ENCODE measurements at places on chromosomes 4 and X.
A peak's percentile ranks its signal among the peaks of the same experiment; 100 is the strongest.

DNA sequence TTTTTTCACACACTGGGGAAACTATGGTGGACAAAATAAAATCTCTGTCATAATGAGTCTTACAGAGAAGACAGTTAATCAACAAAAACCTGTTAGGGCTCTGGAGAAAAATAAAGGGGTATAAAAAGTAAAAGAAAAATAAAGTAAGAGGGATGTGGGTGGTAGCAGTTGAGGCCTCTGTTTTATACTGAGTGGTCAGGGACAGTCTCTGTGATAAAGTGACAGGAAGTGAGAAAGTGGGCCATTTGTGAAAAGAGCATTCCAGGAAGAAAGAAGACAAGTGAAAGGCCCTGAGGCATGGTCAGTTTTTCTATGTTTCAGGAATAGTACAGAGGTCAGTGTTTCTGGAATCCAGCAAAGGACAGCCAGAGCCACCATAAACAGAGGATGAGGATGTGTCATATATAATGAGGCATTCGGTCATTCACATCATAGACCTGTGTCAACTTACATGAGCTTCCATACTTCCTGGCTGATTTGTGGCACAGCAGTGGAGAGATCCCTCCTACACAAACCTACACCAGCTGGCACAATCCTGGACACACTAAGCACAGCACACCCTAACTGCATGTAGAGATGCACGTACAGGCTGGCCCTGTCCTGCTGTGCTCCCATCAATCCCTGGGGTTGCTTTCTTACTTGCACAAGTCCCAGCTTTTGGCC, 64.4 kb upstream of the NAP1L5 start:
- no peak for DNase-seq

- peak; percentile 27 for DNase-seq
Measured at GRCh38 chr4:103934178-103934789, 214.5 kb upstream of the TACR3 start.

DNA sequence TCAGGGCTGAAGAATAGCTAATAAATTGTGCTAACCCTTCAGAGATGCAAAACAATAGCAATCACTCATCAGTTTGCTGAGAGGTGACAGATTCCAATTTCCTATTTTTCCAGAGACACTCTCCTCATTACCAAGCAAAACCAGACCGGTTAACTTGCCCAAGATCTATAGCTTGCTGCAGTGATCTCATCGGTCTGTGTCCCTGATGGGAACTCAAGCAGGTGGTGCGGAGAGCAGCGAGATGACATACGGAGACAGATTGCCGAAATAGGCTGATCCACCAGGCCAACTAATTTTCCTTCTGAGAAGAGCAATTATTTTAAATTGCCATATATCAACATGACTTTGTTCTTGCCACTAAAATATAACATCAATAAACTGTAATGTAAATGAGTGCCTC, 10.5 kb upstream of the DCHS2 start:
- no peak for DNase-seq

- DNase-seq = no peak
Measured at GRCh38 chr4:4226606-4227438, at the start of gene OTOP1. Gene OTOP1 (minus strand): TSS chr4:4226929. CDS start chr4:4226864, 65 bp downstream.

GRCh38 chr4:18675586-18676525, 654.3 kb upstream of the LCORL start:
- no peak for DNase-seq

DNA sequence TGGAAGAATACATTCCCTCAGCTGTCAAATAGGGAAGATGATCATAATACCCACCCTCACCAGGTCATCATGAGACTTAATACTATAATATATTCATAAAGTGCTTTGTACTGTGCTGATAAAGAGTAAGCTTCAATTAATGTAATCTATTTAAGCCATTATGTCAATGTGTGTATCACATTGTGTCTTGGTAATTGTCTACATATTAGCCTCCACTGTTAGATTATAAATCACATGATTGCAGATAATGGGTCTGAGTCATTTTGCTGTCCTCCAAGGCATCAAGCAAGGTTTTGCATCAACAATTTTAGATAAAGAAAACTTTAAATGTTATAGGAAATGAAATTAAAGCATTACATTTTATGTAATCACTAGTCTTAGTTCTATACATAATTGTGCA, 45.2 kb upstream of the CEP135 start:
- DNase-seq = no peak

- no peak for DNase-seq
Measured at GRCh38 chr4:123876143-123876542, 479.5 kb downstream of the SPRY1 start.

- DNase-seq = no peak
Measured at GRCh38 chrX:145820825-145821224, 3.2 kb downstream of the SLITRK2 start.

GRCh38 chr4:150244600-150244999, 166.4 kb downstream of the DCLK2 start:
- DNase-seq = no peak

GRCh38 chr4:158208963-158209640, 1.2 kb upstream of the TMEM144 start:
- no peak for DNase-seq

DNA sequence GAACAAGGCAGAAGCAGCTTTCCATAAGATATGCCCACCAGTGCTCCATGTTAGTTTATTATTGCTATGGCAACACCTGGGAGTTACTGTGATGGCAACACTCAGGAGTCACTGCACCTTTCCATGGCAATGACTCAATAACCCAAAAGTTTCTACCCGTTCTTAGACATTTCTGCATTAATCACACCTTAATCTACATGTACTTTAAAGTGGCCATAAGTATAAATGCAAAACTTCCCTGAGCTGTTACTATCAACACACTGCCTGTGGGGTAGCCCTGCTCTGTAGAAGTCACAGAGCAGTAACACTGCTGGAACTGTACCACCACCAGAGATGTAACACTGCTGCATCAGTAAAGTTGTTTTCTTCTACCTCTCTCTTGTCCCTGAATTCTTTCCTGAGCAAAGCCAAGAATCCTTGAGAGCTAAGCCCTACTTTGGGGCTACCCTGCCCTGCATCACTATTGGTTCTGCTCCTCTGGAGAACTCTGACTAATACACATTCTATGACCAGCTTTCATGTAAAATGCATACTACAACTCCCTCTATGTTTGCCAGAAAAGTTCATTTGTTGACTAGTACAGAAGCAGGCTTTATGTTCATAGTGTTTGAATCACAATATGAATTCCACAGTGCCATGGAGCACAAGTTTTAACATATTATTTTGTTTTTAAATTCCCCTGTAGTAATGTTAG, 43.5 kb upstream of the GPR174 start:
- DNase-seq = no peak

- no peak for DNase-seq
Measured at GRCh38 chr4:112546476-112546875, 30.5 kb upstream of the NEUROG2 start.

GRCh38 chrX:74510401-74510800, 89.1 kb downstream of the SLC16A2 start:
- DNase-seq = no peak

DNA sequence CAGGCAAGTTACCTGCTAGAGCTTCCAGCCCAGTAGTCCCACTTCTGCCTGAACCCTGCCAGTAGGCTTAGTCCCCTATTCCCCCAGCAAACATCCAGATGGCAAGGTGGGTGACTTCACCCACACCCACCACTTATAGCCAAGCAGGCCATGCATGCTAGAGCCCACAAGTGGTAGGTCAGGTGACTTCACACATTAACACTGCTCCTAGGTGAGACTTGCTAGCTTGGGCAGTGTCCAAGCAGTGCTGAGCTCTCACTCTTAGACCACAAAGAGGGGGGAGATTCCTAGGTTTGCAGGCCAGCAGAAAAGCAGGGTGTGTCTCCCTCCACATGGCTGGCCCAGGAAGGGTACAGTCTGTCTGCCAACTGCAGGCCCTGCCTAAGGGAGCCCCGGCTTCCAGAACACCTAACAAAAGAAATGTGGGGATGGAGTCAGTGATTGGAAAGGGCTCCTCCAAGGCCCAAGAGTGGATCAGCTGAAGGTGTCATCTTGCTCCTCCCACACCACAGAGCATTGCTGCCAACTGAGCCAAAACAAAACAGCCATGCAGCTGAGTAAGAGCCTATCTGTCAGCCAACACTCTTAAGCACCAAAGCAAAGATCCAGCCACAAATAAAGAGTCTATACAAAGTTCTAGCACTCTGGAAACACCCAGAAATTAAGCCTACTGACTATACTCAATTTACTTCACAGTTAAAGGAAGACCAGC, 158.1 kb upstream of the USP38 start:
- DNase-seq = peak; percentile 18
